MG63 (cell line): ENCODE measurements at places on chromosomes 6 and 20.
A peak's percentile ranks its signal among the peaks of the same experiment; 100 is the strongest.

- no peak for DNase-seq
These were observed 56.0 kb downstream of the CEBPB start for GRCh38 chr20:50246367-50247195.

GRCh38 chr20:61896058-61896961, 169.4 kb downstream of the TAF4 start:
- peak; percentile 45 for DNase-seq

GRCh38 chr6:134481966-134482365, 164.1 kb upstream of the SGK1 start:
- DNase-seq = no peak

- DNase-seq = no peak
These were observed 90.4 kb upstream of the FOXP4 start for GRCh38 chr6:41455818-41456217.

DNA sequence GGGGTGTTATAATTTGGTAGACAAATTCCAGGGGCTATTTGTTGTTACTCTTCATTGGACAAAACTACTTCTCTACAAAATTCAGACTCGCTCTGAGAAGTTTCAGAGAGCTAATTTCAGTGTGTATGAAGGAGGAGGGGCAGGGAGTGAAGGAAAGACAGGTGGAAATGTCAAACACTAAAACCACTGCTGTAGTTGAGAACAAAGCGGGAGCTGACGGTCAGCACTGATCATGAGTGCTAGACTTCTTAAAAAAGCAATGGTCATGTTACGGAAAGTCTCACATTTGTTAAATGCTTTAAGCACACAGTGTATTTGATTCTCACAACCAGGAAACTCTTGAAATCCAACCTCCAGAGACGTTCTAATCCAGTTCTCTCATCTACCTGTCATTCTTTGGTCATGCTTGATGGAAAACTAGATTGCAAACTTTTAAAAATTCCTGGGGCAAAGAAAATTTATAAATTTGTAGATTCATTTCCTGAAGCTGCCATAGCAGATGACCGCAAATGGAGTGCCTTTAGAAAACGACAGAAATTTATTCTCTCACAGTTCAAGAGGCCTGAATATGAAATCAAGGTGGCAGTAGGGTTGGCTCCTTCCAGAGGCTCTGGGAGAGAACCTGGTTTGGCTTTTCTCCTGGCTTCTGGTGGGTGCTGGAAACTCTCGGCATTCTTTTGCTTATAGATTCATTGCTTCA, 100.7 kb upstream of the CARMIL1 start:
- no peak for DNase-seq

- no peak for DNase-seq
These were observed 732.1 kb downstream of the EPHA7 start for GRCh38 chr6:92687278-92687677.

DNA sequence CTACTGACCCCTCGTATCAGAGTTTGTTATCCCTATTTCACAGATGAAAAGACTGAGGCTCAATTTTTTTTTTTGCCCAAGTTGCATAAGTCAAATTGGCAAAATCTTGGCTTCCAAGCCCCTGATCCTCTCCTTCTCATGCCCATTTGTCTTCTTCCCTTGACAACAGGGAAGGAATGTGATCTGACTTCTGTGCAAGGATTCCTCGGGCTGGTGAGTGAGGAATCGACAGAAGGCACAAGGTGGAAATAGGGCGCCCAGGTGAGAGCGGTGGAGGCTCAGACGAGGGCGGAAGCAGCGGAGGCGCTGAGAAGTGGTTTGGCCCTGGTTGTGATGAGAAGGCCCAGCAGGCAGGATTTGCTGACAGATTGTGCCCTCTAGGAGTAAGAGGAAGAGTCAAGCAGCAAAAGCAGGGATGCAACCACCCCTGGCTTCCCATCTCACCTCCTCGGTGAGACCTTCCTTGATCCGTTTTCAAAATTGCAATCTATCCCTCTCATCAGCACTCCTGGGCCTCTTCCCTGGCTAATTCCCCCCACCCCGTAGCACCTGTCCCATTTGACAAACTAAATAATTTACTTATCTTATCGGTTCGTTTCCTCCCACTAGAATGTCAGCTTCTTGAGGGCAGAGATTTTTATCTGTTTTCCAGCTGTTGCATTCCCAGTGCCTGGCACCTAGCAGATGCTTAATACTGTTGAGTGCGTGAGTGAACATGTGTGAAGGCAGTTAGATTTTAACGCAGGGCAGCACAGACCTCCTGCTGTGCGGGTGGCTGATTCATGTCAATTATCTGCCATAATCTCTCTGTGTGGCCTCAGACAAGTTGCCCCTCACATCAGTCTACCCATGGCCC, 3.7 kb upstream of the SIRPA start:
- no peak for DNase-seq

GRCh38 chr20:46898423-46898822, 3.8 kb downstream of the EYA2 start:
- no peak for DNase-seq

GRCh38 chr20:58995461-58996225, 11.4 kb downstream of the CTSZ start:
- no peak for DNase-seq

GRCh38 chr20:35329435-35330139, 37.4 kb upstream of the FAM83C start:
- DNase-seq = peak; percentile 75

GRCh38 chr20:46751856-46752255, 42.4 kb downstream of the SLC2A10 start:
- DNase-seq = peak; percentile 19

DNA sequence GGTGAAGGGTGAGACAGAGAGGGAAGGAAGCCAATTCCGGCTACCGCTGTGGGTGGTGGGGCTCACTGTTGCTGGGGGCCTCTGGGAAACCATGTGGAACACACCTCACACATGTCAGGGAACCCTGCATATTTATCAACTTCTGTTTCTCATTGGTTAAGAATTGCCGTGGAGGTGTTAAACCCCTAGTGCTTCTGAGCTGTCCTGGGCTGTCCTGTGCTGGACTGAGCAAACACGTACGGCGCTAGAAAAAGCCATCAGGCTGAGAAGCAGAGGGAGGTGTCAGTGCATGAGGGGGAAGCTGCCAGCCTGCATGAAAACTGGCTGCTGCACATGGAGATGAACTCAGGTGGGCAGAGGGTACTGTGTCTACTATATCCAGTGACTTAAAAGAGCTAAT, 103.9 kb upstream of the JAG1 start:
- no peak for DNase-seq

DNA sequence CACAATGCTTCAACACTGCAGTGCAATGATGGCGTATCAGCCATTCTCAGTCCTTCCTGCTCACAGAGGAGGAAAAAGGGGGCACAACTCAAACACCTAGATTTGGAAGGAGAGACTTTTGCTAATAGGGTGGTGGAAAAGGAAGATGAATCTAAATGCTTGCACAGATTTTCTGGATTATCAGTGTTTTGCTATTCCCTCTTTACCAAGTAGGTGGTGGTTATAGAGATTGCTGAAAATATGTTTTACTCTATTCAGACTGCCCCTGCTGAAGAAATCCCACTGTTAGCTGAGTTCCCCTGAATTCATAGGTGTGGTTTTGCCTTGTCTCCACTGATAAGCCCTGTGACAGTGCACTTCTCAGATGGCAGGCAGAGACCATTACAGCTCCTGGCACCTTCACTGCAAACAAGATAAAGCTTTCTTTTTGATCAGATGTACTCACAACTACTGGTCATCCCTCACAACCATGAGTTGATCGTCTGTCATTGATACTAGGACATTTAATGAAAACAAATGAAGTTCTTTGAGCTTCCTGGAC, 311.4 kb downstream of the KIF16B start:
- no peak for DNase-seq

DNA sequence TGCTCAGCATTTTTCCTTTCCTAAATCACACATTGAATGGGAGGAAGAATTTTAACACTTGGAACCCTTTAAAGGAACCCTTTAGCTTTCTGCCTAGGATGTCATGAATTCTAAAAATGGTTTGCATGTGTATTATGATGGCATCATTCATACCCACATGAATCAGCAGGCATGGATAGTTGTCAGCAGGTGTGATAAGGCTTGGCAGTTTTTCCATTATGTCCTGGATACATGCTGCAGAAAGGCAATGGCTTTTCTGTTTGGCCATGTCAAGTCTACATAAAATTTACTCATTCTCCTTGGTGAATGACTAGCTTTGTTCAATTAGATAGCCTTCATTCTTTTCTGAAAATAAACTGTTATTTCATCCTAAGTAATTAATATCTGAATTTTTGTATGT, 353.7 kb downstream of the GRIK2 start:
- DNase-seq = no peak

GRCh38 chr6:70113171-70113570, 189.7 kb downstream of the COL9A1 start:
- no peak for DNase-seq

GRCh38 chr6:140321891-140322290, 947.4 kb upstream of the CITED2 start:
- no peak for DNase-seq

GRCh38 chr6:129647044-129647443, 62.9 kb downstream of the ARHGAP18 start:
- DNase-seq = no peak

DNA sequence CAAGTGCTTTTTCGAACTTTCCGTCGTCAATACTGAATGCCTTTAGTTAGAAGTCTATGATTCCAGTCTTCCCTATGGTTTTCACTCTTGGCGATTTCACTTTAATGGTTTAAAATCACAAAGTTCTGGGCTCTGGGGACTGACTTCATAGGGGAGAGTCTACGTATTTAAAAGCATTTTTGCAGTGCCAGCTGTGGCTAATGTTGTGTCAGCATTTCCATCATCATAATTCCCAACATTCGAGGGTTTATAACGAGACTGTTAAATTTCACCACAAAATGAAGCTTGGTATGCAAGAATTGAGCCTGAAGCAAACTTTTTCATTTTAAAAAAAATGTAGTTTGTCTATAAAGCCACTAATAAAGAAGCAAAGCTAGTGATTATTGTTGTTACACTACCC, 242.7 kb downstream of the SOX4 start:
- no peak for DNase-seq

DNA sequence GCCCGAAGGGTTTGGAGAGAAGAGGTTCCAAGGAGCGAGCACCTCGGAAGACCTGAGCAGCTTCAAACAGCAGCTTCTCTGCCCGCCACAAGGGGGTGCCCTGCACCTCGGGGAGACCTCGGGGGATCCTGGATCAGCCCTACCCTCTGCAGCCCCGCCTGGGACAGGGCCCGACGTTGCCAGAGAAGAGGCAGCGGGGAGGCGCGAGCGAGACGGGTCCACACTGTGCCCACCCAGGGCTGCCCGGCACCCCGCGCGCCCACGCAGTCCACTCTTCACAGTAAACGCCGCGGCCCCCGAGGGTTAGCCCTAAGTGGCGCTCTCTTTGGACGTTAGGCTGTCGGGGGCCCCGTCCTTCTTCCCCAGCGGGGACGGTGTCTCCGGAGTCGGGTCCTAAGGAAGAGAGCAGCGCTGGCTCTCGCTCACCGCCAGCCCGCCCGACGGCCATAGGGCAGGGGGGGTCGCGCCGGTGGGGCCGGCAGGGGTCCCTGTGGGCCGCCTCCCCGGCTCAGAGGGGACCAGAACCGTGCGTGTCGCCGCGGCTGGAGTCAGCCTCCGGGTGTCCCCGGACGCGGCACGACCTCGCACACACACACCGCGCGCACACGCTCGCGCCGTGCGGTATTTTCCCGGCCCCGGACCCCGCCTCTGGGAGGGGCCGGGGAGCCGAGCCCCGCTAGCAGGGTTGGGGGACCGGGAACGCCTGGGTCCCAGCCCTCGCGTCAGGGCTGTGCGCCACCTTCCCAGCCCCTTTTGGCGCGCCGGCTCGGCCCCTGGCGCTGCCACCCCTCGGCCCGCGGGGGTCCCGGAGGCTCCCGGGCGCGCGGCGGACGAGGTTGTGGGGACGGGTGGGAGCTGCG, 929 bp downstream of the CDH22 start:
- peak; percentile 52 for DNase-seq

GRCh38 chr20:19971116-19971515, 46.0 kb upstream of the NAA20 start:
- DNase-seq = no peak

DNA sequence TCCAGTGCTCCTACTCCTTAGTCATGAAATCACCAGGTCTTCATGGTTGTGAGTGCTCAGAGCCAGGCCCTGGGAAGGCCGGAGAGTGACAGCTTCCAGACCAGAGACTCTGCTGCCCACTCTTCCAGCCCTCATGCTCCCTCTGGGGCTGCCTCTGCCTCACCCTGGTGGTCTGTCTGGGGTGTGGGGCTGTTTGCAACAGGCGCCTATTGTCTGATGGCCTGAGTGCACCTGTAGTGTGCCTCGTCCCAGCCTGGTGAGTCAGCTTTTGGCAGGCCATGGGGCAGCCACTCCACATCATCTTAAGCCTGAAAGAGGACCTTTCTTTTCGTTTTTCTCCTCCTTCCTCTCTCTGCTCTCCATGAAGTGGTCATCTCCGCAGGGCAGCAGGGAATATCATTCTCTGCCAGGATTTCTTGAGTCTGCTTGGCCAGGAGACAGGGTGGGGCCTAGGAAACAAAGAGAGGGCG, 173.8 kb downstream of the VEGFA start:
- DNase-seq = no peak

DNA sequence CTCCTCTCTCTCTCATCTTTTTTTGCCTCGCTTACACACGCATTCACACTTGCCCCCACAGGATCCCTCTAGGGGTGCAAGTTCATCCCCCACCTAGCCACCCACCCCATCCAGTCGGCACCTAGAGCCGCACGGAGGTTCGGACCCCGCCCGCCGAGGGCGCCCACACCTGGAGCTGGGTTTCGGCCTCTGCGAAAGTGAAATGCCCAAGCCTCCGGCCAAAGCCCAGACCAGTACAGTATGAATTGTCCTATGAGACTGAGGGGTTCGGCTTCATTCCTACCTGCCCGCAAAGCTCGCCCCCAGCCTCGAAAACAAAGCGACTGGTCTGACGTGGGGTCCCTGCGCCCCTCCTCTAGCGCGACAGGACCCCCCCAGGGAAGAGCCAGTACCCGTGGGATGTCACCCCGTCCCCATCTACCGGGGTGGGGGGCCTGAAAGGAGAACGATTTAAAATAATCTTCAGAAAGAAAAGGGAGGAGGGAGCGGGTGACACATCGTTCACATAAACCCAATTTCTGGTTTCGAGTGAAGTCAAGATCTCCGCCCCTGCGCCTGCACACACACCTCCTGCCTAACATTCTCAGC, 1.5 kb downstream of the TFAP2A start:
- DNase-seq = no peak

DNA sequence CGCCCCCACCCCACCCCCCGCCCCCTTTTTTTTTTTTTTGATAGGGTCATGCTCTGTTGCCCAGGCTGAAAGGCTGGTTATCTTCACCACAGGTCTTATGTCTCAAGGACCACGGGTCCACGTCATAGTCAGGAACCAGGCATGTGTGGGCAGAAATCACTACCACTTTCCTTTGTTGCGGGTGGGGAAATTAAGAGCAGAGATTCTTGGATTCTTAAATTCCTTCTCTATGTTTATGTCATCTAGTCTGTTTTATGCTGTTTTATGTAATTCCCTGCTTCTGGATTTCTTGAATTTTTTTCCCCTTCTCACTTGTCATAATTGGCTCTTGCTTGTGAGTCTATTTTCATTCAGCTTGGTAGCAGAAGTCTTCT, 25.8 kb upstream of the PLCG1 start:
- DNase-seq = no peak
